ENCODE measurements at places on chromosomes 7 and 10.

- DNase-seq = no peak
These were observed 18.3 kb upstream of the ELMO1 start for GRCh38 chr7:37467002-37467401.

GRCh38 chr7:31741852-31742251 is 54.8 kb downstream of the PPP1R17 start:
- no peak for DNase-seq

GRCh38 chr7:74579800-74580685 is 77.5 kb upstream of the GTF2I start:
- DNase-seq = no peak

GRCh38 chr7:148084138-148084537 is 506.4 kb upstream of the C7orf33 start:
- no peak for DNase-seq

- DNase-seq = no peak
These were observed 69.2 kb downstream of the PODXL start for GRCh38 chr7:131487217-131487616.

DNA sequence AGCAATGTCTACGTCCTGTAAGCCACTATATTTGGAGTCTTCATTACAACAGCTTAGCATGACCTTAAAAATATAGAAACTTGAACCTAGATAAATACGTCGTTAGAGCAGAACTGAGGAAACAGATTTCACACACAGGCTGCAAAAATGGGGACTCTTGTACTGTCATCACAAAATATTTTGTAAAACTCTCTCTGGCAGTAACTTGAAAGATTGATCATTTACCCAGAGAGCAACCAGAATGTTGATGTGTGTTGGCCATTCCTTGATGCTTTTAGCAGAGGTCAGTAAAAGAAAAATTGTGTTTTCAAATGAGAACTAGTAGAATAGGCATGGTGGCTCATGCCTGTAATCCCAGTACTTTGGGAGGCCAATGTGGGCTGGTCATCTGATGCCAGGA is 14.5 kb upstream of the PON1 start:
- no peak for DNase-seq

GRCh38 chr10:33749067-33749735 is 414.7 kb upstream of the NRP1 start:
- DNase-seq = no peak

DNA sequence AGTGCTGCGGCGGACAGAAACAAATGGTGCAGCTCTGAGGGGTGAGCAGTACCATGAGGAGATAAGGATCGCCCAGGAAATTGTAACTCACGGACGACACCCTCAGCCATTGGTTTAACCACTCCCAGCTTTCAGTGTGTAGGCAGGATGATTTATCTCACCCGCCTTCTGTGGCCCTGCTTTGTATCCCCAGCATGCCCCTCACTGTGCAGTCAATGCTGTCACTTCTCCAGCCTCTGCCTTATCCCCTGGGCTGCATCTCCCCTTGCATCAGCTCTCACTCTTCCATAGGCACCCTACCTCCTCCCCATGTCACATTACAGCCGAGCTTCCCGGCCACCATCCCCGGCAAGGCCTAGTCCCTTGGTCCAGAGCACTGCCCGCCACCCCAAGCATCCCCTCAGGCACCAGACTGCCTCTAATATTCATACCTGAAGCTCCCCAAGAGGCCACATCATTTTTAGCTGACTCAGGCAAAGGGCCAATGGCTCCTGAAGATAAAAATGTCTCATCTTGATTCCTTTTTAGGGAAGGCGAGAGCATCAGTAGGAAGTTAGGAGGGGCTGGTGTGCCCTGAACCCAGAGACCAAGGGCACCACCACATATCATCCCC is 77.1 kb downstream of the CARD11 start:
- no peak for DNase-seq

GRCh38 chr7:111878785-111879184 is 316.5 kb upstream of the IMMP2L start:
- no peak for DNase-seq

DNA sequence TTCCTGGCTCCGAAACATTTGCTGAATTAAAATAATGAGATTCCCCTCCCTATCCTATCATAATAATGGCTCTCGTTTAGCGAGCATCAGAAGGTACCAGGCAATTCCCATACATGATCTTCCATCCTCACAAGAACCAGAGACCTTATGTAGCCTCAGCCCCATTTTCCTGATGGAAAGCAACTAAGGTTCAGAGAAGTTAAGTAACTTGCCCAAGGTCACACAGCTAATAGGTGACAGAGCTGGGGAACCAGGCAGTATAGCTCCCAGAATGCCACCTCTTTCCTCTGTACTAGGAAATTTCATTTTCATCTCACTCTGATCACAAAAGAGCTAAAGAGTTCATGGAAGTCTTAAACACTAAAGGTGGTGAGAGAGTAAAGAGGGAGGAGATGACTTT is 2.4 kb downstream of the SLIT1 start:
- no peak for DNase-seq

- no peak for DNase-seq
These were observed 242.5 kb downstream of the ELMO1 start for GRCh38 chr7:37206192-37206591.

GRCh38 chr10:60798031-60798430 is 19.8 kb downstream of the CDK1 start:
- DNase-seq = no peak

- no peak for DNase-seq
These were observed 148.2 kb downstream of the KCND2 start for GRCh38 chr7:120421151-120421651.

DNA sequence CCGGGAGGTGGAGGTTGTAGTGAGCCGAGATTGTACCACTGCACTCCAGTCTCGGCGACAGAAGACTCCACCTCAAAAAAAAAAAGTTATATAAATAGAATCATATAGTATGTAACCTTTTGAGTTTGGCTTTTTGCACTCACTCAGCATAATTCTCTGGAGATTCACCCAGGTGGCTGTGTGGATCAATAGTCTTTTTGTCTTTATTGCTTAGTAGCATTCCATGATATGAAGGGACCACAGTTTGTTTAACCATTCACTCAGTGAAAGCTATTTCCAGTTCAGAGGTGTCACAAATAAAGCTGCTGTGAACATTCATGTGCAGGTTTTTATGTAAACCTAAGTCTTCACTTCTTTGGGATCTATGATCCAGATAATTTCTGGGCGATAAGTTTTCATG is 167.7 kb downstream of the PKD1L1 start:
- no peak for DNase-seq

- no peak for DNase-seq
These were observed 8.9 kb upstream of the TRIM8 start for GRCh38 chr10:102635377-102635776.

- DNase-seq = peak; percentile 30
These were observed 671 bp upstream of the ATAD1 start for GRCh38 chr10:87818505-87819288.

DNA sequence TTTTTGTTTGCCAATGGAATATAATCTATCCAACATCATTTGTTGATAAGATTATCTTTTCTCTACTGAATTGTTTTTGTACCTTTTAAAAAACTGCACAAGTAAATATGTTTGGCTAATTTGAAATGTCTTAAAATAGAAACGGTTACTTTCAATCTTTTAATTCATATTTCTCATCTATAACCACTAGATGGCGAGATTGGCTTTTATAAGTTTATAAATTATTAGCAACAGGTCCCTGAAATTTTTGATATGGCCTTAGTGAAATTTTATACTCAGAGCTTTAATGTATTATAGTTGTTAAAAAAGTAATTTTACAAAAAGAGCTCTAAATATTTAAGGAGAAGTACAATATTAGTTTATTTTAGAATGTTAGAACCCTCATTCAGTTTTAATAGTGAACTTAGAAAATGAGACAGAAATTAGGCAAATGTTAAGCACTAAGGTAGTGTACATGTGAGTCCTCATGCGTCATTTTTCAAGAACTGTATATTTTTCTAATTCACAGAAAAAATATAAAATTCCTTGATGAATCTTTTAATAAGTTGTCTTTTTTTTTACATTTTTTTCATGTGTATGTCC is 592.5 kb downstream of the ARL4A start:
- no peak for DNase-seq

- no peak for DNase-seq
These were observed 355.3 kb upstream of the NPVF start for GRCh38 chr7:25583621-25584020.

GRCh38 chr10:60955957-60956425 is 12.0 kb upstream of the RHOBTB1 start:
- DNase-seq = no peak

DNA sequence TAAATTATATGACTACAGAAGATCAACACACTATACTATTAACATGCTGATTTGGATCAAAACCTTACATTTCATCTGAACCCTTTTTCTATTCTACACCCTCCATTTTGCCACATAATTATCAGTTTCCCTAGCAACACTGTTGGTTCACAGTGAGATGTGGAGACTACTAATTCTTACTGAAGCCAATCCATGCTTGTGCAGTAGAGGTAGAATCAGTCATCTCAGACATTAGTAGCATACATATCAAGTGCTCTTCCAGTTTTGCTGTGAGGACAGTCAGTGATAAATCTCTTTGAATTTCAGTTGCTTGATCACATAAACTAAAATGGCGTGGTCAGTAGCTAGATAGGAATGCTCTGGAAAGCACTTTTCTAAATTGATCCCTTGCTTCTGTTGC is 70.3 kb downstream of the PON1 start:
- DNase-seq = no peak

- no peak for DNase-seq
These were observed 267.1 kb downstream of the PRPF18 start for GRCh38 chr10:13853854-13854253.
